Daoy (cell line): ENCODE measurements at places on chromosomes 6 and 20.

GRCh38 chr6:74762841-74763240 is 443.0 kb downstream of the COL12A1 start:
- DNase-seq = no peak

DNA sequence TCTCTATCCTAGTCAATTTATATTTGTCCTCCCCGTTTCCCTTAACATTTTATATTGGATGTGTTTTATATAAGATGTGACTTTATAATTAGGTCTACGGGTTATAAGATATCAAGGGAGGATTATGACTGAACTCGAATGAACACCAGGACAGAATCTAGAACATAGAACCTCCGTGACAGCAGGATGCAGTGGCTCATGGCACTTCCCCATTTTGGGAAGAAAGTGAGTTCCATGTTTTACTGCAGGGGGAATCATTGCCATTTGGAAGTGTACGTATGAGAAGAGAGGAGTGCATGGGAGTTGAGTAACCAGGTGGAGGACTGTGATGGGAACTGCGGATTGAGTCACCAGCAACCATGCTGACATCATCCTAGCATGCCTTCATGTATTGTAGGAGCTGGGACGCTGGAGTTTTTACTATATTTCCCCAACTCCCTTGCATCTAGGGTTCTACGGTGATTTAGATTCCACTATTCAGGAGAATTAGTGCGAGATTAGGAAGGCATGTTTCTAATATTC is 56.1 kb upstream of the FOXC1 start:
- peak; percentile 38 for DNase-seq

- no peak for DNase-seq
These were observed 358.2 kb downstream of the KIF16B start for GRCh38 chr20:16215041-16215440.

- no peak for DNase-seq
These were observed 216.5 kb upstream of the TENT5A start for GRCh38 chr6:81969011-81969410.

- DNase-seq = no peak
These were observed 427.2 kb downstream of the RFPL4B start for GRCh38 chr6:112774319-112774718.

- no peak for DNase-seq
These were observed 46.3 kb upstream of the ECHDC1 start for GRCh38 chr6:127389706-127390105.

DNA sequence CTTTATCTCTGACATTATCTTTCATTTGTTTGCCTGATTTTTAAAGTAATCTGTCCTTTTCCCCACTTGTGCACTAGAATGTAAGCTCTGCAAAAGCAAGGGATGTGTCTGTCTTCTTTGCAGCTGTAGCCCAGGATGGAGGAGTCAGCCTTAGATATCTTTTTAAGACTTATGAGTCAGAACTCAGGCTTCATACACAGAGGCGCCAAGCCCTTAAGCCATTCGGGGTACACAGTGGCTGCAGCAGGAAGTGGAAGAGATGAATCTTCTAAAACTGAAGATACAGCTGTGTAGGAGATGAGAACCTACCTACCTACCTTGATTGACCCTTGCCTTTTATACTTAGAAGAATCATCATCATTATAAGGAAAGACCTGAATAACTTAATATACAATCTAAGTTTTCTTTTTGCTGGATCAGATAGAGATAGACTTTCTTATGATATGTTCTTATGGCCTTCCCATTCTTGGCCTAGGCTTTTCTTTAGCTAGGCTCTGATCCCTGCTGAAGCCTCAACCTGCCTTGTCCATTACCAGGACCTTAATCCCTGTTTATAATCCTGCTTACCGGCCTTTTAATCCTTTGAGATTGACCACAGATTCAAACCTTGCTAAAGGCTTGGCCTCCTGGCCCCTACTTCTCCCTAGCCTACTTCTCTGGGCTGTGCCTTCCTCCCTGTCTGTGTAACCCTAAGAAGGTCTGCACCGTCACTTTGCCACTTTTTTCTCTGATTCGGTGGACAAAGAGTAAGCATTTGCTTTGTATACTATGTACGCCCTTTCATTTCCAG is 304.5 kb downstream of the PRL start:
- DNase-seq = peak; percentile 65

GRCh38 chr6:144346719-144347447 is 61.7 kb downstream of the UTRN start:
- DNase-seq = peak; percentile 89

GRCh38 chr20:60649541-60649940 is 602.5 kb upstream of the CDH4 start:
- no peak for DNase-seq

DNA sequence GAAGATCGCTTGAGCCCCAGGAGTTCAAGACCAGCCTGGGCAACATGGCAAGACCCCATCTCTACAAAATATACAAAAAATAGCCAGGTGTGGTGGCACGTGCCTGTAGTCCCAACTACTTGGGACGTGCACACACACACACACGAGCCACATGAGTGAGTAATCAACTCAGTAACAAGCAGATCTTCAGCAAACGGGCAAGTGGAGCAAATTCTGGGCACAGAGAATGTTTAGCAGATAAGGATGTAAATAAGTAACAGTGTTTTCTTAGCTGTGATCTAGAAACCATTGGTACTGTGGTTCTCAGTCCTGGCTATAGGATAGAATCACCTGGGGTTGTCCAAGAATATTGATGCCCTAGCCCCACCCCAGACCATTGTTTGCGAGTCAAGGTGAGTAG is 6.1 kb downstream of the PAQR8 start:
- no peak for DNase-seq

GRCh38 chr20:41068806-41069205 is 40.2 kb downstream of the TOP1 start:
- DNase-seq = no peak

- DNase-seq = no peak
These were observed 274.5 kb downstream of the ALDH8A1 start for GRCh38 chr6:134675110-134676054.

DNA sequence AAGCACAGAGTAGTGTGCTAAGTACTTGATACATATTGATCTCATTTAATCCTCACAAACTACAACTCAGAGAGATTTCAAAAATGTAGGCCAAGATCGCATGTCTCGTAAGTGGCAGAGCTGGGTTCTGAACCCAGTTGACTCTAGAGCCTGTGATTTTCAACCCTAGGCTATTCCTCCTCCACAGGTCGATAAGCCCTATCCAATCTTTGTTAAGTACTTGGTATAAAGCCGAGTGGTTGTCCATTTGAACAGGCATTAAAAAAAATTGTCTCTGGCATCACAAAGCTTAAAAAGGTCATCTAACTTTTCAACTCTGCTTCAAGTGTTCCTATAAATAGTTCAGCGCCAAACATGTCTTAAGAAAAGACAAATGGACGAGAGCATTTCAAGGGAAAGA is 37.4 kb downstream of the LYRM4 start:
- no peak for DNase-seq

DNA sequence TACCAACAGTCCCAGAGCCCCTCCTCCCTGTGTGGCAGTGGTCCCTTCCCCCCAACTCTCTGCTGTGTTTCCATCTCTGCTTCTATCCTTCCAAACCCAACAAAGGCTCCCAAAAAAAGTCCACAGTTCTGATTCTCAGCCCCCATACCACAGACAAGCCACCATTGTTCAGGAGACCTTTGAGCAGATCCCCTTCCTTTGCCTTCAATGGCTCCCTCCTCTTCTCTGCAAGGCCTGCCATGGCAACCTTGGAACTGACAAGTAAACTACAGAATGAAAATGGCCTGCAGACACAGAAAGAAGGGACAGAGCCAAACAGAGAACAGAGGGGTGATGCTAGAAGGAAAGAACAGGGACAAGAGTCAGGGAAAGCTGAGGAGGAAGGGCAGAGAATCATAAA is 23.2 kb downstream of the OR2H2 start:
- DNase-seq = no peak

GRCh38 chr6:169691260-169691659 is 10.6 kb downstream of the WDR27 start:
- DNase-seq = no peak

DNA sequence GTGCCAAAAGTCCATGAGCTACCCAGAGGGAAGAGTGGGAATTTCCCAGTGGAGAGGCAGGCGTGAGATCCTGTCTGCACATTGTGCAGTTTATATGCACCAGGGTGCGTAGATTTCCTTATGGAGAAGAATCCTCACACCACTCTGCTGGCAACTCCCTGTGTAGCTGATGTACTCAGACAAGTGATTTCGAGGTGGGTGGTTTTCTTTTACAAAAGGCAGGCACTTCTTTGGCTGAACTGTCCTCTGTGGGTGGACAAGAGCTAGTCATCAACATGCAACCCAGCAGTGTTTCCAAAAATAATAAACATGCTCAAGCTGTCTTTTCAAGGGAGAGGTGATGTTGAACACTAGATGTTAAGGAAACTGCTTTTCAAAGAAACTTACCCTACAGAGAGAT is 121.7 kb upstream of the NXT1 start:
- peak; percentile 75 for DNase-seq

DNA sequence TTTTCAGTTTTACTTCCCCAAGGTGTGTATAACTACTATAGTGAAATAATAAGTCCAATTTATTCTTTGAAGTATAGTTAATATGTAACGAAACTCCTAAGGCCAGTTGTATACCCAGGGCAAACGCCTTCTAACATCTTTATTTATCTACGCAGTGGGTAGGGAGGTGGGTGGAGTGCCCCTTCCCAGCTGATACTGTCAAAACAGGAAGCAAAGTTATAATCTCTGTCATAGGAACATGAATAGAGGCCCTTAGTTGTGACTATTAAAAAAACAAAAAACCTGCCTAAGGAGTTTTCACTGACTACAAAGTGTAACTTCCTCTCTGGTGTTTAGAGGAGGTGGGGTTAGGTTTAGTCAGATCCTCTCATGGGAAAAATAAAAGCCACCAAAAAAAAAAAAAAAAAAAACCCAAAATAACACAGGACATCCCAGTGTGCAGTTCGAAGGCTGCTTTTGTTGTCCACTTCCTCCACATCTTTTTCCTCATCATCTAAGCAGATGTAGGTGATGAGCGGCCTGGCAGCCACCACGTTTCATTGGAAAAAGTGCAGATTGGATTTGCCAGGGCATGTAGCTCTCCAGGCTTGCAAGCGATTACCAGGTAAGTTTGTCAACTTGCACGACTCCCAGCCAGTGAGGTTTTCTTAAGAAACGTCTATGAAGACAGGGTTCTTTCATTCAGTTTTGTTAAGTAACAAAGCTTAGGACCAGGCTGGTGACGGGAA is 58.7 kb downstream of the UTRN start:
- peak; percentile 19 for DNase-seq

DNA sequence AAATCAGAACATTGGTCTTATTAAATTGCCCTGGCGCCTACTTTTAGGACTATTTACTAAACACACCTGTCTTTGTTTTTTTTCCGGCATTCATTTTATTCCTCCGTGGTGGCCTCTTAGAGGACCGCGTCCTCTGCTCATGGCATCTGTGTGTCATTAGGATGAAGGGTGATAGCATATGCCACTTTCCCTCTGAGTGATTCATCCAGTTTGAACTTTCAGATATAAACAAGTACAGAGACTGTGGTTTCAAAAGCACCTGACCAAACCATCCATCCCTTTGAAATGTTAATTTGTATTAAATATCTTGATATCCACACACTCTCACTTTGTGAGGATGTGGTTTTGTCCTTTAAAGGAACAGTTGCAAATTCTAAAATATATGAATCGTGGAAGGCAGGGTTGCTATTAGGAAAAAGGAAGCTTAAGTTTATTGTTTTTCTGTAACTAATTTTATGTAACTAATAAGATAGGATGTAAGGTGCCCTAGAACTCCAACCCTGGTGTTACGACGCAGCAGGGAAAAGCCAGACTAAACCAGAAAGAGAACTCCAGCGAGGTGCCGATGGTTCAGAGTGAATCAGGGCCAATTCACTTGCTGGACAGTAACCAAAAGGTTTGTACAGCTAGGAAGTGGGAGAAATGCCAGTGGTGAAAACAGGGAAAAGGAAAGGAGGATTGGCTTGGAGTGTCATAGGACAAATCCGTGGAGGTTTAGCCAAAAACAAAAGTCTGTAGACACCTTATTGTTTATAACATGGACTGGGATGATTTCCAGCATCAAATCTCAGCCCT is 98.7 kb downstream of the SHLD1 start:
- peak; percentile 48 for DNase-seq

DNA sequence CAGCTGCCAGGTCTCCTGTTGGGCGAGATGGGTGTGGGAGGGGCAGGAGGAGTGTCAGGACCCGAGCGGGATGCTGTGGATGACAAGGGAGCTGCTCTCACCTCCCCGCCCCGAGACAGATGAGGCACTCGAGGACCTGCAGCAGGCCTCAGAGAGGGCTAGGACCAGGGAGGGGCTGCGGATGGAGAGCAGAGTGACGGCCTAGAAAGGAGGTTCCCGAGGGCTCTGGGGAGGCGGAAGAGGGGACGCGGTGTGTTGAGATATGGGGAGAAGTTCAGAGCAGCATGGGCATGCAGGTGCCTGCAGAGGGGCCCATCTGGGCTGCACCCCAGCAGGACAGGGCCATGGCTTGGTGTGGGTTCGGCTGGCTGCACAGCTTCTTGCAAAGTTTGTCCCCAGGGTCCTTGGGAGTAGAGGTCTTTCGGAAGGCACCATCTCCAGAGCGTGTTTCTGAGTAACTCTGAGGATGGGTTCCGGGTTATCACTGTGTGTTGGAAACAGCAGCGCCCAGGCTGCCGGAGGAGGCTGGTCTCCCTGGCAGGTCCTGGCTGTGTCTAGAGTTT is 104.6 kb downstream of the PAX1 start:
- no peak for DNase-seq

- no peak for DNase-seq
These were observed 115.8 kb downstream of the MRPL14 start for GRCh38 chr6:44011350-44011920.

GRCh38 chr6:331622-332521 is 39.6 kb downstream of the DUSP22 start:
- no peak for DNase-seq

DNA sequence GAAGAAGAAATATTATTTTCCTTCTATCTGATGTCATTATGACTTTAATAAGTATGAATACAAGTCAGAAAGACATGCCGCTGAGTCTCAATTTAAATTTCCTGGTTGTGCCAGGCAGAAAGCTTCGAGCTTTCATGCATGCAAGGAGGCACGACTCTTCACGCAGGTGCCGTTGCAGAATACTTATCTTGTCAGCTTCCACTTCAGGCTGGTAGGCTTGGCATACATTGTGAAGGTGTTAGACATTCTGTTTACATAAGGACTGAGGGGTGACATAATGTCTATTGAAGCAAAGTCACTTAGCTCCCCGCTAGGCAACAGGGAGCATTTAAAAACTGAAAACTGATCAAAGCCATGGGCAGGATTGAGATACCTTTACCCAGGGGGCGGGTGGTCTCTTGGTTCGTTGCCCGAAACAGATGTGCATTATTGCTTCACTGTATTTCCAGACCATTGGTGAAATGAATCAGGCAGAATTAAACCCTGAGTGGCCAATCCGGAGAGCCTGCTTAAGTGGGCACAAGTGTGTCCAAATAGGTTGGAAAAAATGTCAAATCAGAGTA is 16.4 kb downstream of the BMP6 start:
- DNase-seq = no peak

GRCh38 chr6:159444056-159444760 is 248.8 kb downstream of the SOD2 start:
- DNase-seq = no peak
